ENCODE measurements at places on chromosomes 16 and 17.

GRCh38 chr17:15134363-15134762, 130.8 kb downstream of the PMP22 start:
- no peak for DNase-seq

DNA sequence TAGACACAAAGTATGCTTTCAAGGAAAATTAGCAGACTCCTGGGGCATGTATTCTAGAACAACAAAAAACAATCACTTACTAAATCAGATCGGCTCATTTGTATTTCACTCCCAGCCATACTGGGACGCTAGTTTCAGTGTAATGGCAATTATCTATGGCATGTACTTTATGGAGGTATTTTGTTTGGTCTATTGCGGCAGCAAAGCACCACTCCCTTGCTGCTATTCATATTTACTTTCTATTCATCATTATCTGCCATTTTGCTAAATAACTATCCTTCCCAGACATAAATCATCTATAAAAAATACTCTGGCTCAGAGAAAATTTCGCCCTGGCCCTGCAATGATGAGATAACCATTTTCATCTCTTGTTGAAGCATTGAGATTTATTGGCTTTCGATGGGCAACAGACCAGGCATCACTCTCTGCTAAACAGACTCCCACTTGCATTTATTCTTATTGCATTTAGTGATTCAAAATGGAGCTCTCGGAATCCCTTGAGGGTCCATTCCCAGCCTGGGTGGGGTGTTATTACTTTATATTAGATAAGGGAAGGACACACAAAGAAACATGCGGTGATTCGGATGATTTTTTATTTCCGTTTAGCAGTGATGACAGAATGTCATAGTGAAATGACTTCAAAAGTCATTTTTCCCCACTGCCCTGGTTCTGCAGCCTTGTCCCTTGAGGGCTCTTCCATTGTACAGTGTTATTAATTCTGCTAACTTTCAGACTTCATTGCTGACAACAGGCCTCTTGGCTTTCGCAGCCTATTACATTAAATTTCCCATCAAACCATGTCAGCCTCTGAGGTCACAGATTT, 225.8 kb downstream of the IRX3 start:
- no peak for DNase-seq

GRCh38 chr17:46896991-46897390, 26.0 kb upstream of the GOSR2 start:
- no peak for DNase-seq

DNA sequence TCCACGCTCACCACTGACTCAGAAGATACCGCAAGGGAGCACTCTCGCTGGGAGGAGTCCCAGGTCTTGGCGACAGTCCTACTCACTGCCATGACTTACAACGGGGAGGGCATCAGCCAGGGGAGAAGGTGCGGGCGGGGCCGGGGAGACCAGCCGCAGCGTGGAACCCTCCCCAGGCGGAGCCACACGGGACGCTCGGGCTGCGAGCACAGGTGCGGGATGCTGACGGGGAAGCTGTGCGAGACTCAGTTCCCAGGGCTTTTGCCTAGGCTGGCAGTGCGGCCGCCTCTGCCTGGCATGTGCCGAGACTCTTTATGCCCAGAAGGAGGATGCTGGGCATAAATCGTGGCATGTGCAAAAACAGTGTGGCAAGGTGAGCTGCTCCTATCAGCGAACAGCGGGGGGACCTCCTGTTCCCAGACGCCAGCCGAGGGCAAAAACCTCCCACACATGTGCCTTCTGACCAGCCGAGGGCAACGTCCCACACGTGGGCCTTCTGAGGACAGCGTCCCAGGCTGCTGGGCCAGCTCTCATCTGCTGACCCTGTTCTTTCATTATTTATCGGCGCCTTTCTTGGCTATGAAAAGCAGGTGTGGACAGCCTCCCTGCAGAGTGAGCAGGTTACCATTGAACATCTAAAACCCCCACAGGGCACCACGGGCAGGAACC, 6.1 kb downstream of the GALNS start:
- no peak for DNase-seq

- peak; percentile 57 for DNase-seq
Measured at GRCh38 chr17:6070913-6071511, 833 bp downstream of the WSCD1 start.

DNA sequence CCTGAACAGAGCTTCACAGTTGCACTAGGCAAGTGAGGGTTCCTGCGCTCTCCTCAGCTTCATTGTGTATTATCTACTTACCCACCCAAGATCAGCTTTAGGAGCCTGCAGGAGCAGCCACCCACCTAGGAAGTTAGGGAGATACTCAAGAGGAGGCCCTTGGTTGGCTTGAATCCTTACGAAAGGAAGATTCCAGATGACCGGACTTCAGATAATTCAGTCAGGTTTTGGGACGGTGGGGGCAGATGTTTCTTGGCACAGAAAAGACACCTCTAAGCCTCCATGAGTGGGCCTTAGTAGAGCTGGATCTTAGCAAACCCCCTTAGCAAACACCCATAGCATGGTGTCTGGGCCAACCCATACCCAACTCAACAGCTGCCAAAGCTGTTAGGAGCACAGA, 2.4 kb upstream of the CBFB start:
- DNase-seq, result no peak

GRCh38 chr17:28406473-28406814, 432 bp upstream of the SLC46A1 start:
- DNase-seq, result no peak
